ENCODE measurements at places on chromosomes 5 and 9. TPM values are rescaled to one million over a fixed set of nuclear protein-coding genes. Genes with fewer than 3 reads are reported as not detected.

DNA sequence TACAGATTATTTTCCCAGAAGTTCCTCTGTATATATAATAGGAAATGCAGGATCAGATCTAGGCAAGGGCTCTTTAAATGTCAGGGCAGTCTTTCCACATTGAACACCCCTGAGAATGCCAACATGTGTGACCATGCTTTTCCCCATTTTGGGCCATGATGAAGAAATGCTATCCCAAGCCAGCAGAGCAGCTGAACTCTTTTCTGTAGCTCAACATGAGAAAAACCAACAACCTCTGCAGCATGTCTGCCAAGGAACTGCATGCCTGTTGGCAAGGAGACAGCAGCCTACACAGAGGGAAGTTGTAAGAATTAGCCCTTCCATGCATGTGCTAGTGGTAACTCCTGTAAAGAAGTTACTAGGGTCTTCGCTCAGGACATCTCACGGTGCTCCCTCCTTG is 9.5 kb upstream of the IFNK start:
- no peaks in the 10 kb centered on the region for H3K36me3 ChIP-seq
- no peak overlapping the region for H3K4me3 ChIP-seq
- no peak for DNase-seq
- H3K27ac ChIP-seq, result no peak overlapping the region
- H3K27me3 ChIP-seq, result no peaks in the 10 kb centered on the region

GRCh38 chr5:10555277-10555684 is 8.6 kb upstream of the ANKRD33B start:
- H3K27ac ChIP-seq, result no peak overlapping the region
- H3K27me3 ChIP-seq, result no peaks in the 10 kb centered on the region
- no peaks in the 10 kb centered on the region for H3K4me1 ChIP-seq

The CATSPER3 gene
- total RNA-seq, result 0.39 TPM

GRCh38 chr5:173592050-173592669 is 24.3 kb downstream of the BOD1 start:
- no peaks in the 10 kb centered on the region for H3K27me3 ChIP-seq
- H3K36me3 ChIP-seq, result no peaks in the 10 kb centered on the region
- H3K4me1 ChIP-seq, result peaks cover 9% of the 10 kb centered on the region
- DNase-seq, result no peak
- H3K4me3 ChIP-seq, result no peak overlapping the region
- no peak overlapping the region for H3K27ac ChIP-seq

The ADGRD2 gene
- not detected for total RNA-seq

GRCh38 chr9:128001779-128002298 is 21.1 kb upstream of the EEIG1 start:
- no peak overlapping the region for H3K4me3 ChIP-seq
- H3K4me1 ChIP-seq, result no peaks in the 10 kb centered on the region
- H3K27me3 ChIP-seq, result no peaks in the 10 kb centered on the region

- H3K4me3 ChIP-seq, result no peak overlapping the region
- H3K27me3 ChIP-seq, result no peaks in the 10 kb centered on the region
- no peak overlapping the region for H3K27ac ChIP-seq
- no peaks in the 10 kb centered on the region for H3K4me1 ChIP-seq
- no peaks in the 10 kb centered on the region for H3K36me3 ChIP-seq
- DNase-seq, result no peak
These were observed 440.4 kb downstream of the DMRT2 start for GRCh38 chr9:1490341-1491232.

DNA sequence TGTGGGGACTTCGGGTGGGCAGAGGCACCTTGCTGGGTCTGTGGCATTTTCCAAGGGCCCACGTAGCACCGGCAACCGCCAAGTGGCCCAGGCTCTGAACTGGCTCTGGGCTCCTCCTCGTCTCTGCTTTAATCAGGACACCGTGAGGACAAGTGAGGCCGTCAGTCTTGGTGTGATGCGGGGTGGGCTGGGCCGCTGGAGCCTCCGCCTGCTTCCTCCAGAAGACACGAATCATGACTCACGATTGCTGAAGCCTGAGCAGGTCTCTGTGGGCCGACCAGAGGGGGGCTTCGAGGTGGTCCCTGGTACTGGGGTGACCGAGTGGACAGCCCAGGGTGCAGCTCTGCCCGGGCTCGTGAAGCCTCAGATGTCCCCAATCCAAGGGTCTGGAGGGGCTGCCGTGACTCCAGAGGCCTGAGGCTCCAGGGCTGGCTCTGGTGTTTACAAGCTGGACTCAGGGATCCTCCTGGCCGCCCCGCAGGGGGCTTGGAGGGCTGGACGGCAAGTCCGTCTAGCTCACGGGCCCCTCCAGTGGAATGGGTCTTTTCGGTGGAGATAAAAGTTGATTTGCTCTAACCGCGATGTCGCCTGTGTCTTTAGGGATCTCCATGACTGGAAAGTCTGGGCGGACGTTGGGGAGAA is 5.8 kb downstream of the DPP7 start:
- H3K27ac ChIP-seq, result no peak overlapping the region
- DNase-seq, result no peak
- H3K36me3 ChIP-seq, result peaks cover 80% of the 10 kb centered on the region
- H3K4me1 ChIP-seq, result peaks cover 6% of the 10 kb centered on the region
- H3K27me3 ChIP-seq, result no peaks in the 10 kb centered on the region

GRCh38 chr5:123514615-123515355 is 2.8 kb downstream of the CSNK1G3 start:
- no peaks in the 10 kb centered on the region for H3K4me1 ChIP-seq

GRCh38 chr5:6737043-6737941 is 24.1 kb downstream of the TENT4A start:
- H3K4me1 ChIP-seq, result no peaks in the 10 kb centered on the region
- DNase-seq, result no peak
- peaks cover 42% of the 10 kb centered on the region for H3K36me3 ChIP-seq
- no peak overlapping the region for H3K4me3 ChIP-seq

DNA sequence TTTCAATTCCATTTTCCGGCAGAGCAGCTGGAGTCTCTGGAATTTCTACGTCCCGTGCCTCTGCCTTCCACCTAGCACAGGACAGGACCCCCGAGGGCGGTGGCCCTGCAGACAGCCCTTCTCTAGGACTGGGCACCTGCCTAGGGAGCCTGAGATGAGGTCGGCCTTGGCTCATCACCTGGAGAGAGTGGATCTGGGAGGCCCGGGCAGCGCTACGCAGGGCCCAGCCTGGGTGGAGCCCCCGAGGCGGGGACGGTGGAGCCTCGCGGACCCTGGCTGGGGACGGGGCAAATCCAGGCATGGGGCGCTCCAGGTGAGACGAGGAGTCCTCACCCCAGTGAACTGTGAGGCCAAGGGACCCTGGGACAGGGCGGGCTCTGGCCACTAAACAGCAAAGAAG is 114.5 kb downstream of the MTRR start:
- H3K27ac ChIP-seq, result no peak overlapping the region
- no peaks in the 10 kb centered on the region for H3K4me1 ChIP-seq
- no peak overlapping the region for H3K4me3 ChIP-seq
- no peaks in the 10 kb centered on the region for H3K27me3 ChIP-seq
